ENCODE measurements at places on chromosomes 5 and 9.

- peak; percentile 21 for DNase-seq
These were observed 169.5 kb downstream of the RGS3 start for GRCh38 chr9:113632776-113633590.

- no peak for DNase-seq
These were observed 45.0 kb upstream of the TDRD7 start for GRCh38 chr9:97366889-97367288.

GRCh38 chr5:167389537-167389936, 901.9 kb upstream of the WWC1 start:
- DNase-seq = no peak

- no peak for DNase-seq
These were observed 244.9 kb upstream of the KLF4 start for GRCh38 chr9:107734256-107735013.

DNA sequence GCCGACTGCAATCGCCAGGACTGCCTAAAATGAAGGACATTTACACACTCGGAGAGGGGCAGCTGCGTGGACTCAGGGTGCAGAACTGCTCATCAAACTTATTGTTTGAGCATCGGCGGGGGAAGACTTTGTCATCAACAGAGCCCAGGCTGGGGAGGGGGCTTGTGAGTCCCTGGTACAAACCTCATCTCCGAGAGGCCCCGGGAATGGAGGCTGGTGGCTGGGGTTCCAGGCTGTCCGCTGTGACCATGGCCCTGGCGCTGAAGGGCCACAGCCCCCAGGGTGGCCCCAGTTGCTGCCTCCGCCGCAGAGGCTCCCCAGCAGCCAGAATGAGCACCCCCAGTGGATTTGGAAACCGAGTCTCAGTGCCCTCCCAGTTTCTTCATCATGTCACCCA, 46.1 kb upstream of the RNU6ATAC start:
- no peak for DNase-seq

GRCh38 chr5:141617128-141617527, 1.7 kb downstream of the DIAPH1 start:
- DNase-seq = no peak

All from stimulated activated CD4-positive, alpha-beta T cell treated with anti-CD3 and anti-CD28 coated beads, Interleukin-2, amount 100 ng/mL, for 24 hours (primary cell).